NCI-H187 treated with DMSO at 0.1 percent for 48 hours (cell line): ENCODE measurements at places on chromosomes 11 and 22.

DNA sequence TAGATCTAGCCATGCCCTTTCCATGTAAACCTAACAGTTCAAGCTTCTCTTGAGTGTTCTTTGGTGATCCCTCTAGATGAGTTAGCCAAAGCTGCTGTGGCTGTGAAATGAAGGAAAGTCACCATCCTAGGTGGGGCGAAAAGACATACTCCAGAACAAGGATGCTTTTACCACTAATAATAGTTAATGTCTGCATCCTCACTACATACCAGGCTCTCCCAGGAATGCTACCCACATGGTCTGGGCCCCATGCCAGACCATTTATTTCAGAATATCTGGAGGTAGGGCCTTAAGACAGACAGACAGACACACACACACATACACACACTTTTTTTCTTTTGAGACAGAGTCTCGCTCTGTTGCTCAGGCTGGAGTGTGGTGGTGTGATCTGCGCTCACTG lies 14.7 kb downstream of the ABTB2 start:
- no peak for DNase-seq

DNA sequence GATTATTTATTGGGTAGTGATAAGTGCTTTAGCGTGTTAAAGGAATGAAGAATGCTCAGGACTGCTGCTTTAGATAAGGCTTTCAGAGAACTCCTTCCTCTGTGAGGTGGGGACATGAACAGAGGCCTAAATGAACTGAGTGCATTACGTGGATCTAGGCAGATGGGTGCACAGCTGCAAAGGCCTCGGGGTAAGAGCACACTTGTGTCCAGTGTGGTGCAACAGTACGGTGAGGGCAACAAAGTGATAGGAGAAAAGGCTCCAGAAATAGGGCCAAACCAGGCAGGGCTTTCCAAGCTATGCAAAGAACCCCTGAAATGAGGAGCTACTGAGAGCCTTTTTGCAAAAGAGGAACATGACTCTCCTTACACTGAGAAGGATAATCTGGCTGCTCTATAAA lies 45.3 kb upstream of the ARHGAP32 start:
- no peak for DNase-seq

- DNase-seq, result no peak
Measured at GRCh38 chr22:32509045-32509444, 34.4 kb downstream of the FBXO7 start.

DNA sequence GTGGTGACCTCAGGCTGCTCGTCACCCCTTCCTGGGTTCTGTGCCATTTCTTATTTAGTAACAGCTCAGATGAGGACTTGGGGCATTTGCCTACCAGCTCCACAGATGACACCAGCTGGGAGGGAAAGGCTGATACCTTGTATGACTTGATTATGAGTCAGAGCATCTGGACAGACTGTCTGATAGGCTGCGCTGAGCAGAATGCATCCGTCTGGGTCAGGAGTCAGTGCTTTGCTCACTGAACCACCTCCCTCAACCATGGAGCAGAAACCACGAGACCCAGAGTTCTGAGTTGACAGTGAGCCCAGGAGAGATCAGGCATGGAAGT lies 6.8 kb downstream of the ST14 start:
- DNase-seq, result no peak

DNA sequence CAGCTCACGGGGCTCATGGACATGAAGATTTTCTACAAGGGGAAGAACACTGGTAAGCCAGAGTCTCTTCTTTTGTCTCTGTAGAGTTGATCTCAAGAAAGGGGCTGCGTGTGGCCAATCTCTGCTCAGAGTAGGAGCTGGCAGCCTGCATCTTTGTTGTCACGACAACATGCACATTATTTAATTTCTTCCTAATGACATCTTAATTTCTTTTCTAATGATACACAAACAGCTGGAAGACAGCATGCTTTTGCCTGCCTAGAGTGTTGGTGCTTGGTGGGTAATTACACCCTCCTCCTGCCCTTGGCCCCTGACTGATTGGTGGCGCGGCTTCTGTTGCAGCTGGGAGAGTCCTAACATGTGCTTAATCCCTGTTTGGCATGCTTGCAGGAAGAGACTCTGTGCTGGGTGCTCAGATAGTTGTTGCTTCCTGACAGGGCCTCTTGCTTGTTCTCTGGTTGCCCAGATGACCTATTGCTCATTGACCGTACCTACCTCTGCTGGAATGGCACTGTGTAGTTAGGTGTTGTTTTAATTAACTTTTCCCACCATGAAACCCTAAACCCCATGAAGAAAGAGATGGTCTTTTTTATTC lies 106.9 kb upstream of the SORL1-AS1 start:
- no peak for DNase-seq

- no peak for DNase-seq
Measured at GRCh38 chr11:108388576-108388975, 78.8 kb downstream of the C11orf65 start.

GRCh38 chr11:2746401-2747247 lies 46.8 kb upstream of the KCNQ1OT1 start:
- DNase-seq, result no peak

- no peak for DNase-seq
Measured at GRCh38 chr11:72584939-72585597, 89.2 kb downstream of the PDE2A start.

GRCh38 chr11:10038521-10039302 lies 255.3 kb downstream of the SBF2 start:
- DNase-seq, result no peak

- DNase-seq, result no peak
Measured at GRCh38 chr22:23068096-23068831, 2.1 kb upstream of the GNAZ start.

- DNase-seq, result no peak
Measured at GRCh38 chr11:98296091-98296880, 724.5 kb upstream of the CNTN5 start.

- DNase-seq, result no peak
Measured at GRCh38 chr11:83691451-83691950, 405.3 kb upstream of the CCDC90B start.

GRCh38 chr11:77517753-77518152 lies 43.9 kb upstream of the PAK1 start:
- DNase-seq, result no peak

GRCh38 chr11:83475760-83476159 lies 189.6 kb upstream of the CCDC90B start:
- DNase-seq, result no peak

DNA sequence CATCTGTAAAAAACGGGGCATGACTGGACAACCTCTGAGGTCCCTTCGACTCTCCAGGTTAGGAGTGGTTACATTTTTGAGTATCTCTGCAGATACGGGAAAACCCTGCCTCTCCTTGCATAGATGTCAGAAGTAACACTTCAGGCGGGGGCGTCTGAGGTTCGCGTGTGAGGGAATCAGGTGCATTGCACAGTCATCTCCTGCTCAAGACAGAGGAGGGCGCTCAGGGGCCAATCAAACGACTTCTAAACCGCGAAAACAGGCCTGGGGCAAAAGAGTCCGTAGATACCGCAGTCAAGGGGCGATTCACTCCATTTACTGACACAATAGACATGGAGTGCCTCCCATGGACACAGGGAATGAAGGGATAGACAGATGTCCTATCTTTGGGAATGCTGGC lies 31.7 kb downstream of the KIRREL3 start:
- no peak for DNase-seq

- no peak for DNase-seq
Measured at GRCh38 chr11:70669871-70670675, 271.7 kb downstream of the CTTN start.

GRCh38 chr22:33472462-33473344 lies 414.5 kb upstream of the SYN3 start:
- no peak for DNase-seq

DNA sequence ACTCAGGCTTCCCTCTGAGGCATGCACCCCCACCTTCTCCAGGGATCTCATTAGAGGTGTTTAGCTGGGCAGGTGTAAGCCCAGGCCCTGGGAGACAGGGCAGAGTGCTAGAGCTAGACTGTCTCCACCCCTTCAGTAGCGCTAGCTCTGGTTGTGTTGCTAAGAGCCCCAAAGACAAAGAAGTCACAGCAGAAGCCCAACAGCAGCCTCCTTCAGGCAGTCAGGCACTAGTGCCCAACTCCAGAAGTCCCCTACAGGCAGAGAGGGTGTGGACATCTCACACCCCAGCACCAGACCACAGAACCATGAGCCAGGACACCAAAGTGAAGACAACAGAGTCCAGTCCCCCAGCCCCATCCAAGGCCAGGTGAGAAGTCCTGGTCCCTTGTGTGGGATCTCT lies at the start of gene CNGA4:
TSS of gene CNGA4 (plus strand) at position 188 of the 400 bp plus-strand sequence. CDS start at position 306, 118 bp downstream.
- DNase-seq, result no peak

DNA sequence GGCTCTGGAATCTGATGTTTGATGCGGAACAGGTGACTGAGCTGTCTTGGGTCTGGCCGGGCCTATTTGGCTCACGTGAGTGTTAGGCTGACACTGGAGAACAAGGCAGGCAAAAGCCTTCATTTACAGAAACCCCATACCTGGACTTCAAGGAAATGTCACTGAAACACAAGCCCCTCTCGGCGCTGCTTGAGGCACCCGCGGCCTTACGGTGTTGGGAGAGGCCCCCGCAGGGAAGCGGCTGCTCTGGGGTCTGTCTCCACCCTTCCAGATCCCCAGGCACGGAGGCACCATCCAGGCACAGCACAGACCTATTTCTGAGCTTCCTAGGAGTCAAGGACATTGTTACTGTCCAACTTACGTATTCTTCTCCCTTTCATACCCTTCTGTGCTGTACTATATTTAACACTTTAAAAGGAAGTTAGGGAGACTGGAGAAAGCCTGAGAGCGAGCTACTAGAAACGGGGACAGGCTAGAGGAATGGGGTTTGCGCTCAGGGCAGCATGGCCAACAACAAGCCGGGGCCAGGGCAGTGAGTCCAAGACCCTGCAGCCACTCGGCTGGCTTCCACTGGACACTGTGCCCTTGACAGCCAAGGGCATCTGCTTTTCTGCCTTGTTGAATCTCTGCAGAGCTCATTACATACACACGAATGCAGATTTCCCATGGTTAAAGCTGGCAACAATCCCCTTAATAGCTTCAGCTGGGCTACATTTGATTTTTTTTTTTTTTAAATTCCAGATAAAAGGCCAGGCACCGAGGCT lies 23.8 kb downstream of the DRD4 start:
- DNase-seq, result no peak

- no peak for DNase-seq
Measured at GRCh38 chr11:23924226-23924625, 572.6 kb upstream of the LUZP2 start.

- no peak for DNase-seq
Measured at GRCh38 chr11:68855205-68855981, 13.7 kb upstream of the CPT1A start.

DNA sequence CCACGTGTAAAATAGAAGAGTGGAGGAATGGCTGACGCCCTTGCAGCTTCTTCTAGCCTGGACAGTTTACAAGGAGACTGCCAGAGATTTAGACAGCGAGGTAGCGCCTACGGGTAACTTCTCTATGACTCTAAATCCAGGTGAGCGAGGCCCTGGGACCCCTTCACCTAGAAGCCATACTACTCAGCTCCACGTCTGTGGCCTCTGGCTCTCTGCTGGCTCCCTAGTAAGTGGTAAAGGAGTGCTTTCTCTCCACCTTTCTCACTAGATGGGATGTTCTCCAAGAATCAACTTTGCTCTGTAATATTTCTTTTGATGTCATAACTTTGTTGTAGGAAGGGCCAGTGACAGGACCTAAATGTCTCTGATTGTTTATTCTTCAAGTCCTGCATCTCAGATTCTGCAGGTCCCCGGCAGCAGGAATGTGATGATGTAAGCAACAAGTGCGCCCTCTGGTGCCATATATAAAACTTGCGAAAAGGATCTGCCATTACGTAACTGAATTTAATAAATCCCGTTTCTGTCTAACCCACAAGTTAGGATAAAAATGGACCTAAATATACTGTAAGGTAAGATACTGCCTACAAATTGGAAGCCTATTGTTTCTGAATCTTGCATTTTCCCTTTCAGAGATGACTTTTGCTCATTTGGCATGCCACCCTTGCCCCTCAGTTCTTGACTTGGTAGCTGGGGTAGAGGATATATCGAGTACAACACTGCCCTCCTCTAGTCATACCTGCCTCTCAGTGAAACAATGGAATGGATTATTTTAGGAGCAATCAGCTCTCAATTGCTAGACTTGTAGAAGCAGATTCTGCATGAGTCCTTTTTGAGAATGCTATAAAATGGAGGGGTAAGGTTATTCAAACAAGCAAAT lies 11.0 kb upstream of the PTPN5 start:
- no peak for DNase-seq

DNA sequence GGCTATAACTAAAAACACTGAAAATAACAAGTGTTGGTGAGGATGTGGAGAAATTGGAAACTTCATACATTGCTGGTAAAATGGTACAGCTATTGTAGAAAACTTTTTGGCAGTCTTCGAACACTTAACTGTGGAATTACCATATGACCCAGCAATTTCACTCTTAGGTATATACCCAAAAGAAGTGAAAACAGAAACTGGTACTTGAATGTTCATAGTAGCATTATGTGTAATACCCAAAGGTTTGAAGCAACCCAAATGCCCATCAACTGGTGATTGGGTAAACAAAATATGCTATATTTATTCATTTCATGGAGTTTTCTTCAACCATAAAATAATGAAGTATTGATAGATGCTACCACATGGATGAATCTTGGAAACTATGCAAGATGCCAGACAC lies 40.8 kb upstream of the FTH1 start:
- no peak for DNase-seq

GRCh38 chr11:250740-251299 lies 14.0 kb downstream of the PSMD13 start:
- DNase-seq, result no peak

GRCh38 chr22:22787786-22788459 lies 99.7 kb upstream of the IGLL5 start:
- DNase-seq, result no peak

GRCh38 chr11:126268361-126268707 lies 361 bp downstream of the SRPRA start:
- no peak for DNase-seq

DNA sequence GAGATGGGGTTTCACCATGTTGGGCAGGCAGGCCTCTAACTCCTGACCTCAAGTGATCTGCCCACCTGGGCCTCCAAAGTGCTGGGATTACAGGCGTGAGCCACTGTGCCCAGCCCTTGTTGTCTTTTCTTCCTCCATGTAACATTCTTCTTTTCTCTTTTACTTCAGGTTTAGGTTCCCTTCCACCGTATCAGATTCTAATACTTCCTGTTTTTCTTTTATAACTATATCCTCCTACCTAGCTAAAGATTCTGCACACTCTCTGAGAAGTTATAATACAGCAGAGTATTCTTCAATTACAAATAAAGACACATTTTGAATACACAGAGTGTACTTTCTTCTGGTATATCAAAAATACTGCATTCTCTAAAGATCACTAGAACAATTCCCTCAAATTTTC lies 33.2 kb upstream of the GAB2 start:
- no peak for DNase-seq

GRCh38 chr11:66860449-66860831 lies 3.6 kb downstream of the LRFN4 start:
- no peak for DNase-seq

DNA sequence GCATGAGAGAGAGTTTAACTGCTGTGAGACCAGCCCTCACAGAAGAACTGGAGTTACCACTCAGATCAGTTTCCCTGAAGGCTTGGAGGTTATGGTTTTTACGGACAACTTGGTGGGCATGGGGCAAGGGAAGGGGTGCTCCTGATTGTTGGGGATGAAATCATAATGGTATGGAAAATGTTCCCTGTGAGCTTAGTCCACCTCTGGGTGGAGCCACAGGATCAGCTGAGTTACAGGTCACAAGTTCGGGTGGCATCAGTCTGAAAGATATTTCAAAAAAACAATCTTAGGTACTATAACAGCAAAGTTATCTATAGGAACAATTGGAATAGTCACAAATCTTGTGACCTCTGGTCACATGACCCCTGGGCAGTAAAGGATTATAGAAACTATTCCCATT lies 162.9 kb downstream of the DLG2 start:
- DNase-seq, result no peak
